Activated T-helper 2 cell treated with anti-CD3 and anti-CD28 coated beads, Interferon-gamma antibody, Interleukin-2, Interleukin-4, amounts not matched to agents 10 μg/mL and 5 μg/mL and 100 μg/mL, durations not matched to agents 14 hours and 24 hours and 36 hours (primary cell): ENCODE measurements at places on chromosomes 12 and 14. TPM values are rescaled to one million over a fixed set of nuclear protein-coding genes. Genes with fewer than 3 reads are reported as not detected.
A peak's percentile ranks its signal among the peaks of the same experiment; 100 is the strongest.

FAIM2 gene
- total RNA-seq = 0.05 and 0.23 TPM in 2 replicates

- no peak overlapping the region for H3K27ac ChIP-seq
- H3K27me3 ChIP-seq = no peaks in the 10 kb centered on the region
- H3K4me1 ChIP-seq = peaks cover 29% of the 10 kb centered on the region
- no peak for DNase-seq
- peaks cover 40% of the 10 kb centered on the region for H3K36me3 ChIP-seq
- no peak overlapping the region for H3K4me3 ChIP-seq
Observed at GRCh38 chr12:98639491-98639890, 5.1 kb downstream of the IKBIP start.

SLC5A8 gene
- not detected in 2 replicates for total RNA-seq

GRCh38 chr14:42190744-42191143 lies 584.1 kb downstream of the LRFN5 start:
- H3K27ac ChIP-seq = no peak overlapping the region
- no peak for DNase-seq
- no peaks in the 10 kb centered on the region for H3K4me1 ChIP-seq
- H3K36me3 ChIP-seq = no peaks in the 10 kb centered on the region

GRCh38 chr12:130222519-130223218 lies 60.4 kb downstream of the FZD10 start:
- no peaks in the 10 kb centered on the region for H3K4me1 ChIP-seq
- H3K27ac ChIP-seq = no peak overlapping the region
- H3K27me3 ChIP-seq = no peaks in the 10 kb centered on the region

- DNase-seq = no peak
- H3K27ac ChIP-seq = peak overlapping the region; percentile 69
- H3K27me3 ChIP-seq = no peaks in the 10 kb centered on the region
- peaks cover 18% of the 10 kb centered on the region for H3K36me3 ChIP-seq
- H3K4me3 ChIP-seq = peak overlapping the region; percentile 86
- H3K4me1 ChIP-seq = peaks cover 16% of the 10 kb centered on the region
Observed at GRCh38 chr12:57591782-57592325, 862 bp downstream of the PIP4K2C start.

- no peak overlapping the region for H3K4me3 ChIP-seq
- peaks cover 3% of the 10 kb centered on the region for H3K27me3 ChIP-seq
- H3K27ac ChIP-seq = no peak overlapping the region
- DNase-seq = no peak
- no peaks in the 10 kb centered on the region for H3K4me1 ChIP-seq
Observed at GRCh38 chr14:72755766-72756165, 138.1 kb downstream of the DPF3 start.

DNA sequence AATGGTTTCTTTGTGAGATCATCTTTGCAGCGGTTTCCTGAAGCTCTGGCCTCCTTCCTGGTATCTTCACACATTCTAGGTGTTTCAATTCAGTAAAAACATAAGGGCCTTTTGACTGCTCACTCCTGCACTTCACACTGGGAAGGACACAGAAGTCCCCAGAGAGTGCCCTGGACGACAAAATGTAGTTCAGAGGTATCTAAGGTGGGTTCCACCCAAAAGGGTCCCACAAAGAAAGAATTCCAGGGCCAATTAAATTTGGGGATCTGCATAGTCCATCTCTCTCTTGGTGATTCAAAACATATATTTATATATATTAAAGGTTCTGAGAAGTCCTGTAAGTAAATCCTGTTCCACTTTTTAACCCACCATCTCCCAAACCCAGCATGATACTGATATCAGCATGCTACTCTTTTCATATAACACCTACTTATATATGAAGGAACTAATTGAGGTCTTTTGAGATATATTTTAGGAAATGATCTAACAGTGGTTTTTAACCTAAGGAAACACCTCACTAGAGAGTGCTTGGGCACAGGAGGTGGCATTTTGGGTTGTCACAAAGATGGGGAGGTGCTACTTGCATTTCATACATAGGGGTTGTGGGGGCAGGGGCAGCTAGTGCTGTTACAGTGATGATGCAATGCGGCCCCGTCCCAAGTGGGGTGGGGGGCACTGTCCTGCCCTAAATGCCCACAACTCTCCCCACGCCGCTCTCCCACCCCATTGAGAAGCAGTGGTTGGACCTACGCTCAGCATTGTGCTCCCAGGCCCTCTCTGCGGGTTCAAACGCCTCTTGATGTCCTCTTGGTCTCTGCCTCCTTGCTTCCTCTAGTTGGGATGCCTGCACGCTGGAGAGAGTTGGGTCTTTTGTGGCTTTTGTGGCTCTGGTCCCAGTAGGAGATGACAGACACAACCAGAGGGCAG lies 109.4 kb downstream of the ARF6 start:
- peaks cover 40% of the 10 kb centered on the region for H3K4me1 ChIP-seq
- H3K27ac ChIP-seq = peak overlapping the region; percentile 98
- H3K27me3 ChIP-seq = no peaks in the 10 kb centered on the region
- peaks cover 4% of the 10 kb centered on the region for H3K36me3 ChIP-seq

DNA sequence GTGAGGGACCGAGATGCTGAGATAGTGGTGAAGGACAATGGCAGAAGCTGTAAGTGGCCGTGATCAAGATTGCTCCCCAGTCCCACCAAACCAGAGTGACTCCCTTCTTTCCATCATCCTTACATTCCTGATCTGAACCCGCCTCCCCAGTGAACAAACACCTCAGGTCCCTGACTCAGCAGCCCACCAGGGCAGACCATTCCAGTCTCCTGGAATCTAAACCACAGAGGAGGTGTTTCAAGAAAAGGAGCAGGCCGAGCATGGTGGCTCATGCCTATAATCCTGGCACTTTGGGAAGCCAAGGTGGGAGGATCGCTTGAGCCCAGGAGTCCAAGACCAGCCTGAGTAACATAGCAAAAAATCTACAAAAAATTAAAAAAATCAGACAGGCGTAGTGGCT lies 6.6 kb downstream of the ERBB3 start:
- peaks cover 1% of the 10 kb centered on the region for H3K4me1 ChIP-seq
- no peak for DNase-seq
- no peaks in the 10 kb centered on the region for H3K36me3 ChIP-seq
- no peak overlapping the region for H3K27ac ChIP-seq

VSX2 gene
- total RNA-seq = not detected in 2 replicates

TMEM63C gene
- 0.53 and 1.0 TPM in 2 replicates for total RNA-seq

MIP gene
- not detected in 2 replicates for total RNA-seq

- H3K27me3 ChIP-seq = peaks cover 3% of the 10 kb centered on the region
- H3K27ac ChIP-seq = no peak overlapping the region
- H3K4me3 ChIP-seq = no peak overlapping the region
- no peak for DNase-seq
Observed at GRCh38 chr12:26567126-26567525, 265.9 kb downstream of the ITPR2 start.

ZNF385A gene
- 0.60 and 0.78 TPM in 2 replicates for total RNA-seq

MGAT4C gene
- under 0.01 TPM in 1 of 2 replicates, not detected in the other for total RNA-seq

MYF5 gene
- total RNA-seq = not detected in 2 replicates

MMP19 gene
- not detected in 2 replicates for total RNA-seq

RAB15 gene
- 4.7 and 4.8 TPM in 2 replicates for total RNA-seq

GRCh38 chr14:23942587-23942986 lies 11.0 kb upstream of the DHRS4 start:
- peaks cover 3% of the 10 kb centered on the region for H3K36me3 ChIP-seq
- H3K27ac ChIP-seq = no peak overlapping the region
- H3K4me1 ChIP-seq = peaks cover 5% of the 10 kb centered on the region
- DNase-seq = no peak
- H3K4me3 ChIP-seq = no peak overlapping the region

- no peaks in the 10 kb centered on the region for H3K4me1 ChIP-seq
- H3K36me3 ChIP-seq = peaks cover 11% of the 10 kb centered on the region
- no peak for DNase-seq
- H3K4me3 ChIP-seq = no peak overlapping the region
- H3K27me3 ChIP-seq = peaks cover 56% of the 10 kb centered on the region
Observed at GRCh38 chr12:116931665-116932064, 20.9 kb downstream of the FBXW8 start.

DNA sequence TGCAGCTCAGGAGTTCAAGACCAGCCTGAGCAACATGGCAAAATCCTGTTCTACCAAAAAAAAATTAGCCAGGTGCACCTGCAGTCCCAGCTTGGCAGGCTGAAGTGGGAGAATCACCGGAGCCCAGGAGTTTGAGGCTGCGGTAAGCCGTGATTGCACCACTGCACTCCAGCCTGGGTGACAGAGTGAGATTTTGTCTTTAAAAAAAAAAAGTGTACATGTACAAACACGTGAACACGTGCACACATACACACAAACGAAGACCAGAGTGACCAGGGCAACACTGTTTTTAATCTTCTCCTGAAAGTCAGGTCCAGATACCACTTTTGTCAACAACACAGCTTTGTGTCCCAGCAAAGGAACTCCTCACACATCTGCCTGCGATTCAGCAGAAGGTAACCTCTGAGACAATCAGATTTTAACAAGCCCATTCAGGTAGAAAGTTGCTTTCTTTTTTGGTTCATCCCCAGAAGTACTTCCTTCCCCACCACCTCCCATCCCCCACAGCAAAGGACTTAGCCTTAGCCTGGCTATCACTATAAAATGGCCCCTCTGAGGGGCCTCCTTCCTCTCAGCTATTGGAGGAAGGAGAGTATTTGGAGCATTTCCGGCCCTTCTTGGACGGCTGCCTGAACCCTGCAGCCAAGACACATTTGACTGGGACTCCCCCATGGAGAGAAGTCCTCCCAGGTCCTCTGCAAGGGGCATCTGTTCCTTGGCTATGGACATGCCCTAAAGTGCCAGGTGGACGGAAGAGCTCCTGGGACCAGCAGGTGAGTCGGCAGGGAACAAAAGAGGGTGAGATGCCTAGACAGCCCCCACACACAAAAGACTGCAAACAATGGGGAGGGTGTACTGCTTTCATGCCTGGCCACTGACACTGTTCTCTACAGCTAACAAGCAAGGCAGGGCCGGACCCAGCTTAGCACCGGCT lies 9.8 kb downstream of the CTDSP2 start:
- peak overlapping the region; percentile 77 for H3K27ac ChIP-seq
- no peaks in the 10 kb centered on the region for H3K36me3 ChIP-seq
- H3K27me3 ChIP-seq = no peaks in the 10 kb centered on the region
- DNase-seq = peak; percentile 32

DNA sequence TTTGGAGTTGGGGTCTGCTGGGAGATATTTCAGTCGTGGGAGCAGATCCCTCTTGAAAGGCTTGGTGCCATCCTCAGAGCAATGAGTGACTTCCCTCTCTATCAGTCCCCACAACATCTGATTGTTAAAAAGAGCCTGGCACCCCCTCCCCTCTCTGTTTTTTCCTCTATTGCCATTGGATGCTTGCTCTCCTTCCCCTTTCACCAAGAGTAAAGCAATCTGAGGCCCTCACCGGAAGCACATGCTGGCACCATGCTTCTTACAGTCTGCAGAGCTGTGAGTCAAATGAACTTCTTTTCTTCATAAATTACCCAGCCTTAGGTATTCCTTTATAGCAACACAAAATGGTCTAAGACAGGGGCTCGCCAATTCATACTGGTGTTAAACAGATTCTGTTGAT lies 99.1 kb upstream of the CCND2 start:
- H3K27me3 ChIP-seq = no peaks in the 10 kb centered on the region
- H3K27ac ChIP-seq = peak overlapping the region; percentile 19
- DNase-seq = no peak
- H3K4me3 ChIP-seq = no peak overlapping the region
- peaks cover 51% of the 10 kb centered on the region for H3K4me1 ChIP-seq

DNA sequence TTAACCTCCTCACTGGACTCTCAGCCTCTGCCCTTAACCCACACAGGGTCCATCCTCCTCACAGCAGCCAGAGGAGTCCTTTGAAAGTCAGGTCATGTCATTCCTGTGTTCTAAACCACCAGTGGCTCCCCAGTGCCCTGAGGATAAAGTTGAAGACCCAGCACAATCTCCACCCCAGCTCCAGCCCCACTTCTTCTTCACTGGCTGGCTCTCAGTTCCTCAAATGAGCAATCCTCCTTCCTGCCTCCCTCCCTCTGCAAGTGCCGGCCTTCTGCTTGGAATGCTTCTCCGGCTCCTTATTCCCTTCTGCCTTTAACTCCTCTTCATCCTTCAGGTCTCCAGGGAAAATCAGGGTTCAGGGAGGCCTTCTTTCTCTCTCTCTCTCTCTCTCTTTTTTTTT lies 32.0 kb upstream of the SPPL3 start:
- H3K4me3 ChIP-seq = no peak overlapping the region
- H3K36me3 ChIP-seq = no peaks in the 10 kb centered on the region
- H3K27ac ChIP-seq = no peak overlapping the region
- no peak for DNase-seq
- peaks cover 14% of the 10 kb centered on the region for H3K27me3 ChIP-seq
- H3K4me1 ChIP-seq = no peaks in the 10 kb centered on the region

OTX2 gene
- total RNA-seq = not detected in 2 replicates

TMEM52B gene
- total RNA-seq = not detected in 2 replicates

GRCh38 chr12:25155022-25155576 lies 39.9 kb downstream of the DNAI7 start:
- H3K36me3 ChIP-seq = no peaks in the 10 kb centered on the region
- H3K4me3 ChIP-seq = no peak overlapping the region
- H3K4me1 ChIP-seq = peaks cover 6% of the 10 kb centered on the region
- H3K27me3 ChIP-seq = peaks cover 12% of the 10 kb centered on the region
- DNase-seq = no peak
- no peak overlapping the region for H3K27ac ChIP-seq

LHX5 gene
- not detected in 2 replicates for total RNA-seq

DNA sequence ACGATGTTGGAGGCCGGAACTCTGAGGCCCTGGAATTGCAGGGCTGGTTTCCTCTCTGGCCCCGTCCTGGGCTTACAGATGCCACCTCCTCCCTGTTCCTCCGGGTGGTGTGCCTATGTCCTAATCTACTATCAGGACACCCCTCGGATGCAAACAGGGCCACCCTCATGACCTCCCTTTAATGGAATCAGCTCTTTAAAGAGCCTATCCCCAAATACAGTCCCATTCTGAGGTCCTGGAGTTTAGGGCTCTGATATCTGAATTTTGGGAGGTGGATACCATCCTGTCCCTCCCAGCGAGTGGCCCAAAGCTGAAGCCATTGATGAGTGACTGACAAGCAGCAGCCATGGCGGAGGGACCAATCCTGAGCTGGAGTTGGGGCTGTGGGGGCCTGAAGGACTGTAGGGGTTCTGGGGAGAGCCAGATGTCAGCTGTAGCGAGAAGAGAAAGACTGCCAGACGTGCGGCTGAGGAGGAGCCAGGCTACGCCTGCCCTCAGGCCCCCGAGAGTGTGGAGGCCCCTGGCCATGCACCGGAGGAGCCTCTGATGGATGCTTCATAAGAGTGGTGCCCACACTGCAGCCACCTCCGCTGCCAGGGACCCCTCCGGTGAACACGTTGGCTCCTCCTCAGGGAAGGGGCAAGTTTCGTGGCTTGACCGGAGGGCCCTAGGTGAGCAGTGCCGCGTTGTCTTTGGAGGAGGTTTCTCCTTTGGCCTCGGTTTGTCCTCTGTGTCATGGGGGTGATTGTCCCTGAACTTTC lies 100.2 kb downstream of the KIF26A start:
- no peak overlapping the region for H3K27ac ChIP-seq
- DNase-seq = no peak
- no peaks in the 10 kb centered on the region for H3K27me3 ChIP-seq
- no peaks in the 10 kb centered on the region for H3K4me1 ChIP-seq
- H3K4me3 ChIP-seq = no peak overlapping the region
- peaks cover 3% of the 10 kb centered on the region for H3K36me3 ChIP-seq

GRCh38 chr12:27984275-27984674 lies 11.7 kb upstream of the PTHLH start:
- no peak overlapping the region for H3K27ac ChIP-seq
- peaks cover 14% of the 10 kb centered on the region for H3K27me3 ChIP-seq
- no peaks in the 10 kb centered on the region for H3K36me3 ChIP-seq
- H3K4me3 ChIP-seq = no peak overlapping the region

GRCh38 chr14:30728471-30728870 lies 106.4 kb downstream of the SCFD1 start:
- H3K36me3 ChIP-seq = peaks cover 76% of the 10 kb centered on the region

GRCh38 chr12:49930515-49931288 lies 19.8 kb upstream of the AQP2 start:
- peaks cover 7% of the 10 kb centered on the region for H3K27me3 ChIP-seq
- H3K4me3 ChIP-seq = no peak overlapping the region
- no peak overlapping the region for H3K27ac ChIP-seq
- H3K36me3 ChIP-seq = no peaks in the 10 kb centered on the region
- DNase-seq = no peak
